Esophagus (tissue), 2 donors: ENCODE measurements at places on chromosomes 1 and 21. TPM values are rescaled to one million over a fixed set of nuclear protein-coding genes. Genes with fewer than 3 reads are reported as not detected.

SPATA21 gene
- polyA plus RNA-seq: 0.08 TPM

EXTL1 gene
- 0.45 TPM for polyA plus RNA-seq

GPR52 gene
- 0.05 TPM for polyA plus RNA-seq

S100A5 gene
- polyA plus RNA-seq: not detected

CLCA2 gene
- polyA plus RNA-seq: 109 TPM
